ENCODE measurements at places on chromosomes 7 and 10.

GRCh38 chr10:24825551-24825950 lies 101.9 kb upstream of the ARHGAP21 start:
- no peak for DNase-seq

GRCh38 chr10:75233444-75234016 lies 2.2 kb downstream of the COMTD1 start:
- no peak for DNase-seq

GRCh38 chr7:66442385-66442784 lies 186.3 kb upstream of the KCTD7 start:
- no peak for DNase-seq

- DNase-seq, result no peak
These were observed 604.8 kb upstream of the IGFBP3 start for GRCh38 chr7:46525876-46526275.

DNA sequence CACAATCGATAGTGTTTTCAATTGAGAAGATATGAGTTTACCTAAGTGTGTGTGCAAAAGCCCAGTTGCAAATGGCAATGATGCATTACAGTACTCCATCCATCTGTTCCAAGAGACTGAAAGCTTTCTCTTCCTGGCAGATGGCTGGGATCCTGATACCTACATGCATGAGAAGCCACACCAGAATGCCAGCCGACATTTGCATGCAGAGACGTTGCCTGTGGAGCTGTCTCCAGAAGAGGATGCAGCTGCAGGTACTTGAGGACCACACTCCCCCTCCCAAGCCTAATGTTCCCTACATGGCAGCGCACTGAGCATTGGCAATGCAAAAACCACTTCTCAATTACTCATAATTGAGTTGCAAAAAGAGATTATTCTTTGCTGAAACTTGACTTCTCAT lies 332.1 kb downstream of the WDR11 start:
- no peak for DNase-seq

- DNase-seq, result no peak
These were observed 64.7 kb downstream of the GOLGA7B start for GRCh38 chr10:97914171-97914836.

DNA sequence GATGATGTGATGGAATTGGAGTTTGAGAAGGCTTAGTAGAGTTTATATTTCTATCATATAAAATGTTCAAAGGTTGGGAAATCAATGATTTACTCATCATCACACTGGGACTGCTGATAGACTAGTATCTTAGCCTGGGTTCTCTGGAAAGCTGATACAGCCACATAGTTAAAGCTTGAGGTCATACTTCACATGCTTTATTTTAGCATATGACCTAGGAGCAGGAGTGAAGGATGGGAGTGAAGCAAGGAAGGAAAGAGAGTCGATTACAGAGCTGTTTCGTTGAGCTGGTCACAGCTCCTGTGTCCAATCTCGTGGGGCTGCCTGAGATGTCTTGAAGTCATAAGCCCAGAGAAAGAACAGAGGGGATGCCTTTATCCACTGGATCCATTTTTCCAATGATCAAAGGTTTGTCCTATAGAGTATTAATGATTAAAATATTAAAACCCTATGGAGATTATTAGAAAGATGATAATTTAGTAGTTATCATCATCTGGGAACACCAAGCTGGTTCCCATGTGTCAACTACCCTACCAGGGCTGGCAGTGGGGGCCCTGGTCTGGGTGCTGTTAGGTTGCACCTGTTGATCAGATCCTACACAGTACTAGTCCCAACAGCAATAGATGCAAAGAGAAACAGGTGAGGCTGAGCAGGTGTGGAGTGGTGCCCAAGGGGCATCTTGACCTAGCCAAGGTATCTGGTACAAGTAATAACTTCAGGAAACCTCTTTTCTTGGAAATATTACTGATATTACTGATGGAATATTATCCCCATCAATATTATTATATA lies 77.8 kb downstream of the BAMBI start:
- no peak for DNase-seq

DNA sequence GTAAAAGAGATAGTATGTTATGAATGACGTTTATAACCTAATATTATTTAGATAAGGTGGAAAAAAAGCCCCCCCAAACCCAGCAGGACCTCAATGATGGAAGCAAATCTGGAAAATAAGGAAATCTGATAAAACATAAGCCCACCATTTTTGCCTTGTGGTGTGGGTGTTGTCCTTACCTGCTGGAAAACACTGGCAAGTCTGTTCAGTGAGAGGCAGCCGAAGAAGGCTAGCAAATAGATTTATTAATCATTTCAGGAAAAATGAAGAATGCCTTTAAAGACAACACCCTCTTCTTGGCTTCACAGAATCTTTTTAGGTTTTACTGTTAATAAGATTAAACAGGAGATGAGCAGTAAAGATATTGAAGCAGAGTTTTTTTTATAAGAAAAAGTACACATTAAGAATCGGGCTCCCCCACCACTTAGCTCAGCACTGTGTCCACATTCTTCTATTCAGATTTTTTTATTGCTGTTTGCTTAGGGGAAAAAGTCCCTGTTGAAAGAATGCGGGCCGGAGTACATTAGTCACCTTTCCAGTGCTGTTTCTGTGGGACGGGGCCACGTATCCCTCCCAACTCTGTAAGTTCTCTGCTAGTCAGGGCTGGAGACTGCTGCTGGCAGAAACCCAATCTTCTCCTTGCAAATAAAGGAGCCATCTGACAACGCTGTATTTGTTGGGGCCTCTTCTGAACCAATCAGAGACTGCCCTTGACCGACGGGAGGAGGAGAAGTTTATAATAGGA lies 104.1 kb downstream of the EVX1 start:
- DNase-seq, result no peak
